ENCODE measurements at places on chromosomes 11 and 22.

DNA sequence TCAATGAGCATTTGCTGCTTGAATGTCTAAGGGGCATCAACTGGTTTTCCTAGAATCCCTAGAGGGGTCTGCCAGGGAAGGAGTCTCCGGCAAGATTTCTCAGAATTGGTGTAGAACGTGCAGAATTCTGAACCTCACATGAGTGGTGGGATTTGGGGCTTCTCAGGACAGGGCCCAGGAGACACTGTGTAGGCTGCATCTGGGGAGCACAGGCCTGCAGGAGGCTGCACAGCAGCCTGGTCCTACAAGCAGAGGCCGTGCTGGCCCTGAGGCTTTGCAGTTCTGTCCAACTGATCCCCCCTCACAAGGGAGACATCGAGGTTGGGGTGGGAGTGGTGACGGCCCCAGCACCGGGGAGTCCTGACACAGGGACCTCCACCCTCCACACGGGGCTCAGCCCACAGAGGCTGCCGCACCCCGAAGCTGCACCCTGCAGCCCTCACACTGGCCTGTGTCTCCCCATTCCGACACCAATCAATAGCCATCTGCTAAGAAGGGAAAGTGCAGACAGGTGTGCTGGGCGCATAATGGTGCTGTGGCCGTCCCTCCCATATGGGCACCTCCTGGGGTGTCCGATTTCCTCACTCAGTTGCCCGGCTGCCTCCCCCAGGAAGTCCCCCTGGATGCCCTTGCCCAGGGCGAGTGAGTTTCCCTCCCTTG is 688.1 kb downstream of the BRD1 start:
- no peak for DNase-seq

DNA sequence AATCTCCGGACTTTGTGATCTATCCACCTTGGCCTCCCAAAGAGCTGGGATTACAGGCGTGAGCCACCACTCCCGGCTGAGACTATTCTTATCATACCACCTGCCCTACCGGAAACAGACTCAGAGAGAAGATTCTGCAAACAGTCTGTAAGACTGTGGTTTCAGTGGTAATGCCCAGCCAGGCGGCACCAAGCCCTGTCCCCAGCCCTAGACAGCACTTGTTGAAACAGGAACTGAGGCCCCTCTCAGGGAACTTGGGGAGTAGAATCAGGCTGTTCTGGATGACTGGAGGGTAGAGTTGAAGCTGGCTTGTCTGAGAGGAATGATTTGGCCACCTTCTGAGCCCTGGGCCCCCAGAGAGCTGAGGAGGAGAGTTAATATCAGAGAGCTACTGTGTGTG is 1.3 kb upstream of the INSC start:
- no peak for DNase-seq

GRCh38 chr11:114622858-114623257 is 27.3 kb upstream of the NXPE4 start:
- DNase-seq = no peak

- peak; percentile 21 for DNase-seq
Observed at GRCh38 chr11:108729227-108729871, 64.5 kb downstream of the DDX10 start.

DNA sequence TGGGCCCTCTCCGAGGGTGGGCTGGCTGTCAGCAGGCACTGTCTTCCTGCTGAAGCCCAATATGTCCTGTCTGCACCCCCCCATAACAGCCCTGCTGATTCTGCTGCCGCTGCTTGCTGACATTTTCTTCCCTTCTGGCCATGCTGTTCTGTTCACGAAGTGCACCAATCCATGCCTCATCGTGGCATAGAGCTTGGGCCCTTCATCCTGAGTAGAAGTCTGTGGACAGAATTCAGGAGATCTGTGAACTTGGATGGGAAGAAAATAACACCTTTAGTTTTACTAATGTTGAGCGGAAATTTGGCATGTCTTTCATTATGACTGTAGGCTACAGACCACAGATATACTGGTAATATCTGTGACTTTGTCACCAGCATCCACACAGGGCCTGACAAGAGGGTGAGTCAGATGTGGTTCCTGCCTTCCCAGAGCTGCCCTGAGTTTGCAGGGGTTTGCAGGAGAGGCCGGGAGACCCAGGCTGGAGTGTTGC is 14.1 kb upstream of the KIAA0930 start:
- DNase-seq = no peak

DNA sequence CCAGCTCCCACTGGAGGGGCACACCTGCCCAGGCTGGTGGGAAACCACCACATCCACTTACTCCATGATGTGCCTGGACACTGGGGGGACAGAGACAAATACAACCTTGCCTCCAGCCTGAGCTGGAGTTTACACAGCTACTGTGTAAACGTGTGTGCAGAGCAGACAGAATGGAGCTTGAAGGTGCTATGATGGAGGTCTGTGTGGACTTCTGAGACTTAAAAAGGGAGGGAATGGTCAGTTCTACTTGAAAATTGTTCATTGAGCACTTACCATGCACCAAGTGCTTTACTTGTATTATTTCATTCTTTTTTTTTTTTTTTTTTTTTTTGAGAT is 11.2 kb downstream of the CDCA5 start:
- no peak for DNase-seq

DNA sequence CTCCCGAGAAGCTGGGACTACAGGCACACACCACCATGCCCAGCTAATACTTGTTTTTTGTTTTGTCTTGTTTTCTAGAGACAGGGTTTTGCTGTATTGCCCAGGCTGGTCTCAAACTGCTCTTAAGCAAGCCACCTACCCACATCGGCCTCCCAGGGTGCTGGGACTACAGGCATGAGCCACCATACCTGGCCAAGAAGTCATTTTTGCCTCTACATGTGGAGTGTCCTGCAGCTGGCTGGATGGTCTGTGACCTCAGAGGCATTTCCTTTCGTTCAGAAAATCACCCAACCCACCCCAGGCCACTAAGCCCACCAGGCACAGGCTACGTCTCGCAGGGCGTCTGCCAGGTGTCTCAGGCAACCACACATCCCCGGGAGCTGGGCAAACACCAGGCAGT is 12.8 kb downstream of the SHANK2 start:
- DNase-seq = no peak

DNA sequence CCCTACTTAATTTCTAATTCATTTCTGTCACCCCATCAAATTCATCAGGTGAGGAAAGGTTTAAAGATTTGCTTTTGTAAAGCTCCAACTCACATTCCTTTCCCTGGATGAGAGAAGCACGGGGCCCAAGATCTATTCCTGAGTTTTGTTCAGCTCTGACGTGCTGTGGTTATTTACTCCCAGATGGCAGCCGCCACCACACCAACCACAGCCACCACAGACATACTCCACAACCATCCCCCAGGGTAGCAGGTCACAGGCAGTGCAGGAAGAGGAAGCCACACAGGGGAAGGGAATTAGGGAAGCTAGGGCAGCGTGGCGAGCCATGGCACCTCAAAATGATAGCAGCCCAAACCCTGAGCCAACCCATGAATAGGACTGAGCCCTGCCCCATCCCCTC is 63.5 kb upstream of the CSNK2A3 start:
- DNase-seq = no peak

GRCh38 chr11:17692931-17693330 is 26.4 kb upstream of the MYOD1 start:
- DNase-seq = no peak

DNA sequence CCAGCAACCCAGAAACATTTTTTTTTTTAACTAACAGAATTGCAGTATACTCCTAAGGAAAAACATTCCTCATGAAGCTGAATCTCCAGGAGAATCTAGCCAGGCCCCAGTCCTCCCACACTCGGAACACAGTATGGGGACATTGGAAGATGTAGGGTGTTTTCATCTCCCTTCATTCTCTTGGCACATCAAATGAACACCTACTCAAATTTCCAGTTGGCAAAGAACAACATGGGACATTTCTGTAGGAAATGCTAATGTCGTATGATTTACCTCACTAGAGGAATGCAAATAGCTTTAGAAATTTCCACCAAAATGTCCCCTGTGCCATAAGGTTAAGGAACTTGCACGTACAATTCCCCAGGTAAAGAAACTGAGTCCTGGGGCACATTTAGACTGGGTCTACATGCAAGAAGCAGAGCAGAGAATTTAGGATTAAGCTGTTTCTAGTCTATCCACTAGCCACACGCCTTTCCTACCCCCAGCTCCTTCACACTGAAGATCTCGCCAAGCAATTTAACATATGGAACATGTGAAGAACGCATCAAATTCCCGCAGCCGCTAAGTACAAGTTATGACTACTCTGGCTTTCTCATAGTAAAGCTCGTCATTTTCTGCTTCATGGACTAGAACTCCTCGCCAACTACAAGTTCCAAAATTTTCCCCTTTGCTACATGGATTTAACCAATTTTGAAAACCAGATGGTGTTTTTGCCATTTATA is 2.9 kb upstream of the CADM1 start:
- no peak for DNase-seq

DNA sequence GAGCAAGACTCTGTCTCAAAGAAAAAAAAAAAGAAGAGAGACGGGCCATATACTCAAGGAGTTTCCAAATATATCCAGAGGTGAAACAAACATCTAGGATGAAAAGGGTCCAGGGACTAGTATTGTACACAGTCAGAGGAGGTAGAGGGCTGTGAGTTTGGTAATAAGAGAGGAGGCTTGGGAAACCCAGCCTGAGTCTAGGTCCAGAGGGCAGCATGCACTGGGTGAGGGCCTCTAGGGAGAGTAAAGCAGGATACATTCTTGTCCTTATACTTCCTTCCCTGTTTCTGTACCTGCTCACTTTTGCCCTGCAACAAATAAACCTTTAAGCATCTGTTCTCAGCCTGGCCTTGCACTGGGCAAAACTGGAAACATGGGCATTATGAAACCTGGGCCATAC is 31.5 kb downstream of the STIM1 start:
- no peak for DNase-seq

GRCh38 chr22:45276507-45277105 is 8.1 kb upstream of the UPK3A start:
- no peak for DNase-seq

DNA sequence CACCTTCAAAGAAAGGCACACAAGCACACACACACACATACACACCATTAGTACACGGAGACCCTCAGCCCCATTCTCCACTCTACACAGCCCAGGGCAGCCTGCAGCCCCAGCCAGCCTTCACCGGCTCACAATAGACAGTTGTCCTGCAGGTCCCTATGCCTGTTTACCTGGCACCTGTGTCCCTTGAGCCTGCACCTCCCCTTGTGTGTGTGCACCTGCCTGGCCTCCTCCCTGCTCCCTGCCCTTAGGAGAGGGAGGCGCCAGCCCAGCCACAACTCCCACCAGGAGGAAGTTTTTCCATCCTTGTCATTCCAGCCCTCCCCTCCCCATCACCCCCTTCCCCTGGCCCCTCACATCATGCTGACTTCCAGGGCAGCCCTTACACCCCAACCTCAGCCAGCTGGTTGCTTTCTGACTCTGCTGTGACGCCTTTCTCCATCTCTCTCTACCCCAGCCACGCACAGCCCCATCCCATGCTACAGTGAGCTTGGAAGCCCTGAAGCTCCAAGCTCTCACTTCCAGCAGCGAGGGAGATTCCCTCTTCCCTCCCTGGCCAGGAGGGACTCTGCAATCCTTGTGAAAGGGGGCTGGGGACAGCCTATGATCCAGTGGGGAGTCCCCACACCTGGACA is 4.4 kb downstream of the AHNAK start:
- DNase-seq = peak; percentile 15

DNA sequence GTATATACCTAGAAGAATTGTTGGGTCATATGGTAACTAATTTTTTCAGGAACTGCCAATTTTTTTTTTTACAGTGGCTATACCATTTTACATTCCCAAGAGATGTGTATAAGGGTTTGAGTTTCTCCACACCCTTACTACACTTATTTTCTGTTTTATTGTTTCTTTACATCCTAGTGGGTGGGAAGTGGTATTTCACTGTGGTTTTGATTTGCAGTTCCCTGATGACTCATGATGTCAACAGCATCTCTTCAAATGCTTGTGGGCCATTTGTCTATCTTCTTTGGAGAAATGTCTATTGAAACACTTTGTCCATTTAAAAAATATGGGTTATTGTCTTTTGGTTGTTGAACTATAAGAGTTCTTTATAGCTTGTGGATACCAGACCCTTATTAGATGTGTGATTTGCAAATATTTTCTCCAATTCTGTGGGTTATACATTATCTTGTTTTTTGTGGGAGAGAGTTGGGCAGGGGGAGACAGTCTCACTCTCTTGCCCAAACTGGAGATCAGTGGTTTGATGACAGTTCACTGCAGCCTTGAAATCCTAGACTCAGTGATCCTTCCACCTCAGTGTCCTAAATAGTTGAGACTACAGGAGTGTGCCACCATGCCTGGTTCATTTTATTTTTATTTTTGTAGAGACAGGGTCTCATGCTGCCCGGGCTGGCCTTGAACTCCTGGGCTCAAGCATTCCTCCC is 30.3 kb upstream of the PISD start:
- DNase-seq = no peak

DNA sequence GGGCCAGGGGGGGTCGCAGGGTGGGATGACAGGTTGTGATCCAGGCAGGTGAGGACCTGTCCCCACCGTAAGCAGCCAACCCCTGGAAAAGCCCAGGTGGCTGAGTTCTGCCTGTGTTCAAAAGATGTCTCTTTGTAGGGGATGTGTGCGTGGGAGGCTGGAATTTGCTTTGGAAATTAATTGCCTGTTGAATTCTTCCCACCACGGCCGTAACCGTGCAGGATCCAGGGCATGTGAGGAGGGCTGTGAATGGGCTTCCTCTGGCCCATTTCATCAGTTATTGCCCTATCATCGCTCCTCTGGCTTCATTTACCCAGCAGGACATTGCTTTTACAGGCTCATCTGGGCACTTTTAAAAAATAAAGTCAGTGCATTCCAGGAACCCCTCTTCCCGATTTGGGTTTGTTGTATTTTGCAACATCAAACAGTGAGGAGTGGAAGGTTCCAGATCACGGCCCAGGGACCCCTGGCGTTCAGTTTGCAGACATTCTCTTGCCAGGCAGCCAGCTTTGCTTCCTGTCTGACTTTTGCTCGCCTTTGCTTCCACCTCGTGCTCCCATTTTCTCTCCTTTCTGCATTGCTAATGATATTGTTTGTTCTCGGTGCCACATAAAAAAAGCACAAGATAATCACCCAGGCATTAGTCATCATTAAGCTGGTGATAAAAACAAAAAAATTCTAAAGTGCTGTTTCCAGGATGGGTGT is 1306.6 kb downstream of the BRD1 start:
- no peak for DNase-seq

- DNase-seq = no peak
Observed at GRCh38 chr11:35373284-35373933, 45.9 kb downstream of the SLC1A2 start.

- DNase-seq = peak; percentile 8
Observed at GRCh38 chr22:49936018-49936972, 17.9 kb downstream of the CRELD2 start.

GRCh38 chr22:29831186-29831921 is 6.7 kb downstream of the ASCC2 start:
- no peak for DNase-seq

DNA sequence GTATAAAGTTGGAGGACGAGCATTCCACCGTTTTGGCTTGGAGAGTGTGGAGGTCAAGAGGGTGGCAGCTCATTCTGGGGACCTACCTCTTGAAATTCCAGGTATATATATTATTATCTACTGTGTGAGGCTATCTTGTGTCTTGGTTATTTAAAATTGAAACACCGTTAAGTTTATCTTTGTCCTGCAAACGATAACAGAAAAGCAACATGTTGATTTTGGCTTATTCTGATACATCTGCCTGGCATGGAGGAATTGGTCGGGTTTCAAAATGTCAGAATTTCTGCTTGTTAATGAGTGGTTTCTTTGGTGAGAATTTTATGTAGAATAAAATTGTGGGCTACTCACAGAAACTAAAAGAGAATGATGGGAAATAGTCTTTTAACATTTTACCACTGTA is 54.4 kb downstream of the SVIP start:
- DNase-seq = no peak
